CD4-positive, alpha-beta T cell treated with Interleukin-6 at 100 ng/mL for 8 hours (primary cell): ENCODE measurements at places on chromosomes 3 and 15.

DNA sequence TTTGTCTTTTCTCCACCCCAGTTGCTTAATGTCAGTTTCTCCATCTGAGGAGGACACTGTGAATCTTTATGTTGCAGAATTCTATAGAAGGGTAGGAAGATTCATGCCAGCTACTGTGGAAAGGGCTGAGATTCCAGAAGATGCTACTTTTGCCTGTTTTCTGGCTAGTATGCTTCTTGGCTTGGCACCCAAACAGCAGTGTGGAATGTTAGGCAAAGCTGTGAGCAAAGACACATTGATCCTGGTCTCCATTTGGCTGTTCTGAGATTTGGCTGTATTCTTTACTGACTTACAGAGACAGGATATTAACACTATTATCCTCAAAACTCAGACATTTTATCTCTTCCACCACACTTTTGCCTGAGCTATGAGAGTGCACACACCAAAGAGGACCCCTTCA, 39.3 kb downstream of the PDHB start:
- no peak for DNase-seq

- no peak for DNase-seq
Measured at GRCh38 chr3:188760408-188760807, 411.4 kb upstream of the TPRG1 start.

GRCh38 chr3:34362910-34363309, 564.5 kb downstream of the PDCD6IP start:
- DNase-seq, result no peak

- DNase-seq, result no peak
Measured at GRCh38 chr3:135966271-135966961, 888 bp downstream of the PPP2R3A start.

- no peak for DNase-seq
Measured at GRCh38 chr3:167892205-167892604, 156.7 kb downstream of the SERPINI1 start.

GRCh38 chr3:8223766-8224165, 277.9 kb upstream of the LMCD1 start:
- no peak for DNase-seq

GRCh38 chr3:172066880-172067796, 27.8 kb downstream of the FNDC3B start:
- no peak for DNase-seq

DNA sequence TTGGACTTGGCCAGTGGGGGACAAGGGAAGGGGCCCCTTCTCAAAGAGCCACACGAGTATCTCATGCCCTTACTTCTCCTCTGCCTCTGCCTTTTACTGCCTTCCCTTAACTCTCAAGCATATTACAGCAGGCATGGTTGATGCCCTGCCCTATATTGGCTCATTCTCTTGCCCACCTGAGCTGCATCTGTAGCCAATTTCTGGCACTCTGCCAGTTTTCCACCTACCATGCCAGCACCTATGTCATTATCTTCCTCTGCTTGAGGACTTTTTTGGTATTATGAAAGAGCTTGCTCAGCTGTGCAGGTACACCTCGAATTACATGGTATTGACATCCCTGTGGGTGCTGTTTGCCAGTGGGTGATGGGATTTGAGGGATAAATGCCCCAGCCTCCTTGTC, 181.8 kb downstream of the OXSM start:
- DNase-seq, result no peak

DNA sequence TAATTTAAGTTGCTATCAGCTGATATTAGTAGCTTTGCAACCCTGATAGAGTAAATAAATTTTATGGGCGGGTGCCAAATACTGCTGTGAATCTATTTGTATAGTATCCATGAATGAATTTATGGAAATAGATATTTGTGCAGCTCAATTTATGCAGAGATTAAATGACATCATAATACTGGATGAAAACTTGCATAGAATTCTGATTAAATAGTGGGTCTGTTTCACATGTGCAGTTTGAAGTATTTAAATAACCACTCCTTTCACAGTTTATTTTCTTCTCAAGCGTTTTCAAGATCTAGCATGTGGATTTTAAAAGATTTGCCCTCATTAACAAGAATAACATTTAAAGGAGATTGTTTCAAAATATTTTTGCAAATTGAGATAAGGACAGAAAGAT, 70.0 kb downstream of the ECT2 start:
- DNase-seq, result no peak

- no peak for DNase-seq
Measured at GRCh38 chr3:88986834-88987233, 120.6 kb upstream of the EPHA3 start.

DNA sequence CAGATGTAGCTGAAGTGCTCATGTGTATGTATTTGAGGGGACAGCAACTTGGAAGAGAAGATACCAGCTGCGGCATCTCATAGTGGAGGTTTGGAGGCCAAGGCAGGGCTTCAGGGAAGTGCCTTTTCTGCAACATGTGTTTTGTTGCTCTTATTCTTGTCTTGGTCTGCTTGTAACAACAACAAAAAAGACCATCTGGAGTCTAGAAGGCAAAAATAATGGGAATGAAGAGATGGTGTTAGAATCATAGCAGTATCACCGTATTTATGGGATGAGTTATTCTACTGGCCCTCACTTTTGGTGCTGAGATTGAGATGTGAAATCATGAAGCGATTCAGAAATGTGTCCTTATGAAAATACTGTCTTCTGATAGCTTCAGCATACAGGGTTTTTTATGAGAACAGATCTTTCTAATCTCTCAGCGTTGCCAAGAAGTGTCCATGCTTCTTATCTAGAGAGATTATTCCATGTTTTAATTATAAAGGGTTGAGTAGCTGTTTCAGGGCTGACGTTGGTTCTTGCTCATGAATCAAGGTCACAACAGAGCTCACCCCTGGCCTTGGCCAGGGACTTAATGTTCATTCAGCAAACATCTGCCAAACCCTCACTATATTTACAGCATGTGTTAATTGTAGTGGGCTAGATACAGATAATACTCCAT, 58.0 kb downstream of the ITPR1 start:
- no peak for DNase-seq
